ENCODE measurements at places on chromosomes 12 and 14.

DNA sequence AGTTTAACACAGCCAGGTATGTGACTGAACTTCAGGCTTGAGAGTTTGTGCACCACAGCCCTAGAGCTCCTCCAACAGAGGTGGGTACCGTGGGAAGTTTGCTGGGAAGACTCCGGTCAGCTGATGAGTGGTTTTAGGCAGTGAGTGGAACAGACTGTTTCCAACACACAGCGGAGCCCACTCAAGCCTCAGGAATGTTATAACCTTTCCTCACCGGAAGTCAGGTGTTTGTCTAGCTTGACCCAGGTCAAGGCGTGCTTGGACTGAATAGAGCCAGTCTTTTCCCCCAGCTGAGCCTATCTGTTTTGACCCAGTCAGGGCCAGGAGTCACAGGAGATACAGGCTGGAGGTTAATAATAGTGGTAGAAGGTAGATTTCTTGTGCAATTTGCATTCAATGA, 138.4 kb upstream of the PARP11 start:
- no peak for DNase-seq

GRCh38 chr12:25518512-25518911, 34.6 kb downstream of the LMNTD1 start:
- DNase-seq, result no peak

- DNase-seq, result no peak
These were observed 180.3 kb downstream of the RMST start for GRCh38 chr12:97642911-97643310.

- DNase-seq, result no peak
These were observed 228.1 kb downstream of the KCNC2 start for GRCh38 chr12:74981541-74981940.

DNA sequence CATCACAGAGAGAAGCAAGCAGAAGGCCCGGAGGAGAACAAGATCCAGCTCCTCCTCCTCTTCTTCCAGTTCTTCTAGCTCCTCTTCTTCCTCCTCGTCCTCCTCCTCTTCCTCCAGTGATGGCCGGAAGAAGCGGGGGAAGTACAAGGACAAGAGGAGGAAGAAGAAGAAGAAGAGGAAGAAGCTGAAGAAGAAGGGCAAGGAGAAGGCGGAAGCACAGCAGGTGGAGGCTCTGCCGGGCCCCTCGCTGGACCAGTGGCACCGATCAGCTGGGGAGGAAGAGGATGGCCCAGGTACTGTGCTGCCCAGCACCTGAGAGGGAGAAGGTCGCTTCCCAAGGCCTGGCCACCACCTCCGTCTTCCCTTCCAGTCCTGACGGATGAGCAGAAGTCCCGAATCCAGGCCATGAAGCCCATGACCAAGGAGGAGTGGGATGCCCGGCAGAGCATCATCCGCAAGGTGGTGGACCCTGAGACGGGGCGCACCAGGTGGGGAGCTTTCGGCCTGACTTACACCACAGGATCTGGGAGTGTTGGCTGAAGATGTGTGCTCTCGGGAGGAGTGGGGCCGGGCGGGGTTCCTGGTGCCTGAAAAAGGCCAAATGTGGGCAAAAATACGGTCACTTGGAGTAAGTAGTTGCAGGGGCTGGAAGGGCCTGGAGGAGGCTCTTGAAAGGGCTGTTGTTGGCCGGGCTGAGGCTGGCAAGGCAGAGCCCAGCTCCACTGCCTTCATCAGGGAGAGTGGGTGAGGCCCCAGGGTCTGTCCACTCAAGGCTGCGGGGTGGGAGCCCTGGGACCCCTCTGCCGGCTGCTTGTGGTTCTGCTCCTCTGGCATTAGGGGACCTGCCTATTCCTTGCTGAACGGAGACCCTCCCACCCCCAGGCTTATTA, 1.4 kb downstream of the ARL6IP4 start:
- no peak for DNase-seq

- no peak for DNase-seq
These were observed 119.8 kb upstream of the CPM start for GRCh38 chr12:69052613-69053408.

- no peak for DNase-seq
These were observed 5.8 kb upstream of the PIP4K2C start for GRCh38 chr12:57585156-57585555.

- peak; percentile 69 for DNase-seq
These were observed 91.3 kb downstream of the TSPAN9 start for GRCh38 chr12:3168223-3169221.

DNA sequence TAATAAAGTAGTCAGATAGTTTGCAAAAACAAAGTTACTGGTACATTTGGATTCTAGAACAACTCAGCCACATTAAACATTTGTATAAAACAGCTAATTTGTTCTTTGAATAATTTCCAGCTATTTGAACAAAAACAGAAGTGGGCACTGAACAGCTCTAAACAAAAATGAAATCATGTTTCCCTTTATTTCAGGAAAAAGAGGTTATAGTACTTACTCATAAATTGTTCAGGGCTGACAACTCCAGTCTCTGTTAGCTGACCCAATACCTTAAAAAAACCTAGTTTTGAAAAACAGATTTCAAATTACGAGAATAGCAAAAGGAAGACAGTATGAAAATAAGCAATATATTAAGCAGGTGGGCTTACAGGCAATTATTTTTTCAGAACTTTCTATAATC, 8.2 kb downstream of the GNPNAT1 start:
- no peak for DNase-seq

- DNase-seq, result peak; percentile 35
These were observed 27.4 kb downstream of the SRRM4 start for GRCh38 chr12:119008691-119009221.

- DNase-seq, result no peak
These were observed 116.2 kb downstream of the DENND5B start for GRCh38 chr12:31474751-31475150.

- DNase-seq, result no peak
These were observed 70.7 kb downstream of the RASSF8 start for GRCh38 chr12:26028953-26029735.

DNA sequence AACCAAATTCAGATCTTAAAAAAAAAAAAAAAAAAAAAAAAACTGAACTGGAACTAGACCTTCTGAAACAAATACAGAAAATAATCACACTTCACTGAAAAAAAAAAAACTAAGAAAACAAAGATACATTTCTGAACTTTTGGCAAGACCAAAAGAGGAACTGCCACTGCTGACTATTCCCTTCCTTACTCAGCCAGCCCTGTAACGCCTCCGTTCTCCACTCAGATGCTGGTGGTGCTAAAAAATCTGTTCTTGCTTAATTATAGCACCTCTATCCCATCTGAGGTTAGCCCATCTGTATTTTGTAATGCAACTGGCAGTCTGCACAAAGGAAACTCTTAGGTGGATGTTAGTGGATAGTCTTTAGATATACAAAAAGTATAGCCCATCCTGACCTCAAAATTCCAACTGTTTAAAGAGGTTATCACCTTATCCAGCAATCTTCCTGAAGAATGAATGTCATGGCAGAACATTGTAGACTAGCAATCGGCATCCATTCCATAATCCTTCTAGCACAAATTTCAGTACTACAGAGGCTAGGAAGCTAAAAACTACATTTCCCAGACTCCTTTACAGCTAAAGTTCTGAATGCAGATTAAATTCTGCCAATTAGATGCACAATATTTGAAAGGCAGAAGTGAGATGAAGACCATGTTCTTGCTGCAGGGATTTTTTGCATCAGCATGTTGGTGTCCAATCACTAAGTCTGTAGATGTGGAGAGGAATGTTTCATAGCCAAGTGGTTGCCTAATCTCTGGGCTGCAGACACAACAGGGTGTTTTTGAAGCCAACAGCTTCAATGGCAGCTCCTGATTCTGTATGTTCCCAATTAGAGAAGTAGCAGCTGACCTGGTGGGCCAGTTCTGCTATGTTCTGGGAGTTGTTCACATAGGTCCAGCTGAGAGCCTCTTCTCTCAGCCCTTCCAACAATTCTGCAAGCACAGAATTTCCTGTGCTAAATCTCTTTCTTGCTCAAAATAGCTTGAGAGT, 5.7 kb downstream of the MAP3K9 start:
- DNase-seq, result no peak

DNA sequence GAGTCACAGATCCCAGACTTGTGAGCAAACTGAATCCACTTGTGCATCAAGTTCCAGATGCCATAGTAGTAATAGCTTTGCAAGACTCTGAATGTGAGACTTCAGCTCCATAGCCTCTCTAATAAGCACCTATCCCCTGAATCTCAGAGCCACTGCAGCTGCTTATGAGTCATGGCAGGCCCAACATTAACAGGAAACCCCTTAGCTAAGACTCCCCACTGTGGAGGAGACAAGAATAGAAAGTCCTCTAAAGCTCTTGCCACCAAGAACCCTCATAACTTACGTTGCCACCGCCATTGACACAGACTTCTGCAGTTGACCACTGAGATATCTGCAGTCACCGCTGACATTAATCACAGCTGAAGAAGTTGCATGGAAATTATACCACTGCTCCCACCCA, 62.9 kb upstream of the PDE3A start:
- DNase-seq, result no peak

- no peak for DNase-seq
These were observed 38.3 kb upstream of the FRMD6 start for GRCh38 chr14:51613416-51613815.

DNA sequence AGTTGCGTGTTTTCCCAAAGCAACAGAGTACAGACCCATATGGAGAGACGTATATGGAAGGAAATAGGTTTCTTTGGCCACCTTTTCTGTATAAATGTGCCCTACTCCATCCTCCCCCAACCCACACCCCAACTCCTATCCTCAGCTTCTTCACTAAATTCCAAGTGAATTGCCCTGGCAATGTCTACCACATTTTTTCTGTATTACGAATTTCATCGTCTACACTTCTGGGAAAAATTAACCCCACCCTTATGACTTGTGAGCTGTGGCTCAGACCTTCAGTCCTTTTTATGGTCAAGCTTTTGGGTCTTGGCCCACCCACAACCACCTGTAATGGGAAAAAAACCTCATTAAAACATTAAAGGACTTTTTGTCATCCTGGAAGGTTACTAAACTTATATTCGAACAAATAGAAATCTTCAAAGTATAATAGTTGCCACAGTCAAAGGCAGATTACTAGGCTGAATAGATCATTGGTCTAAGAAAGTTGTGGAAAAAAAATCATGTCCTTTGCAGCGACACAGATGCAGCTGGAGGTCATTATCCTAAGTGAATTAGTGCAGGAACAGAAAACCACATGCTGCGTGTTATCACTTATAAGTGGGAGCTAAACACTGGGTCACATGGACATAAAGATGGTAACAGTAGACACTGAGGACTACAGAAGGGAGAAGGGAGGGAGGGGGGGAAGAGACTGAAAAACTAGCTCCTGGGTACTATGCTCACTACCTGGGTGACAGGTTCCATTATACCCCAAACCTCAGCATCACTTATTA, 15.7 kb upstream of the NFKBIA start:
- no peak for DNase-seq

GRCh38 chr14:103562179-103562428, 353 bp downstream of the BAG5 start:
- DNase-seq, result no peak

- no peak for DNase-seq
These were observed 41.3 kb upstream of the LMNTD1 start for GRCh38 chr12:25594376-25594775.

DNA sequence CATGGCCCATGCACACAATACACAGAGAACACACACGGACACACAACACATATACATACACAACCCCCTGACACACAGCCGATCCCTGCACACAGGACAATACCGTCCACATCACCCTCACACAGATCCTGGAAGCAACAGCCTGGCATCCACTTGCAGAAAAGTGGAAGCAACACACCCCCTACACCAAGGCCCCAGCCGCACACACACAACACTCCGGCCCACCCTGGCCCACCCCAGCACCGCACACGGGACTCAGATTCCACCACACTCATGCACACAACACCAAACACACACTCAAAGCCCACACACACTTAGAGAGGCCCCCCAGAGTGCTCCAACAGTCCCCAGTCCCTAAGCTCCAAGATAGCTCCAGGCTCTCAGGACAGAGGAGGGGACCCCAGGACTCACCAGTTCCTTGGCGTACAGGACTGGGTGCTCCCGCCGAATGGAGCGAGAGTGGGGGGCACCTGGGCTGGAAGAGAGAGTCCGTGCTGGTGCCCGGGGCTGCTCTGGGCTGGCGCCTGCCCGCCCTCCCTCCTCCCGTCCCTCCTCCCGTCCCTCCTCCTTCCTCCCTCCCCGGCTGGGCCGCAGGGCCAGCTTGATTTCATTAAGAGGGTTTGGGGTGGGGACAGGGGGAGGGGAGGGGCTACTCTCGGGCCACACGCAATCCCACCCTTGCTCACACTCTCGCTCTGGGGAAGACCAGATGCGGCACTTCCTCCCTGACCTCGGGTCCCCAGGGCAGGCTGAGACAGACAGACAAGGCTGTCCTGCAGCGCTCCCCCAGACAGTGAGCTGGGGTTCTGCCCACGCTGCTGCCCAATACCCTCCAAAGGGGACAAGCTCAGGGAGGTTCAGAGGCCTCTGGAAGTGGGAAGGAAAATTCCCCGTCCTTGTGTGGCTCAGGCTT, at the start of gene TMEM119:
TSS of gene TMEM119 (minus strand) at position 526 of the 913 bp plus-strand sequence. CDS start 5,701 bp downstream, outside the sequence.
- DNase-seq, result no peak

- no peak for DNase-seq
These were observed 767.3 kb upstream of the TBX3 start for GRCh38 chr12:115451151-115451779.

- DNase-seq, result no peak
These were observed 4.8 kb upstream of the ING4 start for GRCh38 chr12:6667559-6668210.

- no peak for DNase-seq
These were observed 101.6 kb downstream of the BBS10 start for GRCh38 chr12:76246611-76247010.

DNA sequence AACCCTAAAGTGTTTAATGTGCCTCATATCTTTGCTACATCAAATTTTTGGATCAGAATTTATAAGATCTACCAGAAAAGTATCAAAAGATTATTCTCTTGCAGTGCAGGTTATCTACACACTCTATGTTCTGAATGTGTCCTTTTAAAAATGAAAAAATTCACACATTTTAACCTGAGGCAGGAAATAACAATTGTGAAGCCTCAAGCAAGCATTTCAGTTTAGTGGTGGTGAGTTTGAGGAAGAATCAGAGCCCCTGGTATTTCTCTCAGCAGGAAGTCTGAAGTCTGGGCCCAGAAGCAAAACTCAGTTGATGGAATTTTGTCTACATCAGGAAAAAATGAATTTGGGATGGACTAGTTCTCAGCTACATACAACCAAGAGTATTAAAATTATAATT, 137.0 kb upstream of the PZP start:
- DNase-seq, result no peak

DNA sequence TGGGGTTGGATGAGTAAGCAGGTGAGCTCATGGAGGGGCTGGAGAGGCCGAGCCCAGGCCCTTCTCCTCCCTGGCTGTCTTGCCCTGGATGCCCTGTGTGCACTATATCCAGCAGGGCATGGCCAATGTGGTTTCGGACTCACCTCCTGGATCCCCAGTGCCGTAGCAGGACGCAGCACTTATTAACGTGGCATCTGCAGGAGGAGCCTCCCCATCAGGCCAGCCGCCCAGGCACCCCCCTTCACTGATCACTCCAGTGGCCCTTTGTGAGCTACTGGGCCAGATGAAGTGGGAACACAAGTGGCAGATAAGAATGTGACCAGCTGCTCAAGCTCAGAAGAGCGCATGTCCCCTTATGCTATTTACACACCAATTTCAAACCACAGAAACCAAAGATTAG, 43.1 kb upstream of the DICER1 start:
- no peak for DNase-seq

GRCh38 chr14:68278576-68279436, 459.2 kb downstream of the RAD51B start:
- DNase-seq, result no peak

Measured in cerebellar nuclear complex (tissue), 1 donor.